Skeletal muscle tissue (tissue), 5 donors: ENCODE measurements at places on chromosomes 7 and 10. TPM values are rescaled to one million over a fixed set of nuclear protein-coding genes. Genes with fewer than 3 reads are reported as not detected.

The ASZ1 gene
- not detected for total RNA-seq

The CLDN12 gene
- total RNA-seq = 15.7 TPM

The NEUROD6 gene
- total RNA-seq = not detected

The MRC1 gene
- 27.1 TPM for total RNA-seq

The PLAC9 gene
- total RNA-seq = 36.5 TPM

The GPRIN2 gene
- 0.52 TPM for total RNA-seq

The PAX2 gene
- total RNA-seq = not detected

The FEZF1 gene
- not detected for total RNA-seq

The CEP55 gene
- 4.7 TPM for total RNA-seq

The JMJD1C gene
- total RNA-seq = 90.8 TPM

The SLC39A12 gene
- total RNA-seq = under 0.01 TPM

The TRPV5 gene
- total RNA-seq = not detected

The TET1 gene
- 15.1 TPM for total RNA-seq

The TEX36 gene
- total RNA-seq = not detected

The SLC25A13 gene
- 21.9 TPM for total RNA-seq

The SUN3 gene
- not detected for total RNA-seq

The MKX gene
- total RNA-seq = 5.2 TPM

The TRIL gene
- 15.1 TPM for total RNA-seq

The CRYGN gene
- total RNA-seq = not detected

The SPDYE2 gene
- not detected for total RNA-seq

The PNLIP gene
- total RNA-seq = 1.0 TPM

The PVRIG gene
- total RNA-seq = not detected

The PRPS1L1 gene
- total RNA-seq = not detected

The H2AZ2 gene
- total RNA-seq = 96.0 TPM

The SSC4D gene
- 1.0 TPM for total RNA-seq

The RBP3 gene
- not detected for total RNA-seq

The CYP2C19 gene
- total RNA-seq = not detected

The C10orf53 gene
- not detected for total RNA-seq

The SYCE1 gene
- not detected for total RNA-seq

The ABCC2 gene
- total RNA-seq = 1.6 TPM

The TMEM196 gene
- total RNA-seq = 0.52 TPM

The TSPAN33 gene
- total RNA-seq = 29.7 TPM

The MOGAT3 gene
- total RNA-seq = not detected

The GRID1 gene
- total RNA-seq = 2.1 TPM

The FGL2 gene
- 32.4 TPM for total RNA-seq

The OR9A2 gene
- not detected for total RNA-seq

The MYL10 gene
- total RNA-seq = 8.4 TPM

The LIPF gene
- total RNA-seq = not detected

The SERPINE1 gene
- 2.1 TPM for total RNA-seq

The GJD4 gene
- total RNA-seq = 2.1 TPM

The CPN1 gene
- total RNA-seq = not detected

The DRGX gene
- not detected for total RNA-seq

The OGDHL gene
- 0.52 TPM for total RNA-seq
